ENCODE measurements at places on chromosomes 2 and 18.

- no peak for DNase-seq
These were observed 84.4 kb downstream of the TGOLN2 start for GRCh38 chr2:85243101-85244072.

GRCh38 chr2:160201849-160202539, 1.9 kb upstream of the ITGB6 start:
- DNase-seq = no peak

- DNase-seq = no peak
These were observed 339.0 kb upstream of the MEIS1 start for GRCh38 chr2:66095820-66096345.

GRCh38 chr2:227033471-227034148, 130.4 kb downstream of the COL4A4 start:
- no peak for DNase-seq

- no peak for DNase-seq
These were observed 523.1 kb downstream of the PLCL1 start for GRCh38 chr2:198327526-198327925.

DNA sequence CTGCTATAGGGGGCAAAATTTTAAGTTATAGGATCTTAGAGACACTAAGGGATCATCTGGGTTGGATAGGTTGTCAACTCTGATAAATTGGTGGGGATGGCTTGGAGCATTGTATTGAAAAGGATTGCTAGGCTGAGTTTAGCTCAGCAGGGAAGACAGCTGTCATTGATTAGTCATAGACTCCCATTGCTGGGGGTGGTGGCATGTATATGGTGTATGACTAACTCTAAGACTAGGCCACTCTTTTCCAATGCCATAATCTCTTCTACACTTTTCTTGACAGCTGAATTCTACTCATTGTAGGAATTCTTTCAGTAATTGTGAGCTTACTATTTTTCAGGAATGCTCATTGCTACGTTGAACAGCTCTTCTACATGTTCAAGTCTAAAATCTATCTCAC, 81.3 kb upstream of the PELI1 start:
- DNase-seq = no peak

GRCh38 chr18:57461652-57462269, 26.6 kb downstream of the ONECUT2 start:
- no peak for DNase-seq

GRCh38 chr2:105919826-105920225, 175.1 kb downstream of the NCK2 start:
- DNase-seq = peak; percentile 52

- DNase-seq = no peak
These were observed 123.0 kb downstream of the ACAA2 start for GRCh38 chr18:49690312-49690711.

All from CD4-positive, alpha-beta T cell treated with Interleukin-6 at 100 ng/mL for 8 hours (primary cell).